ENCODE measurements at places on chromosomes 2 and 18. TPM values are rescaled to one million over a fixed set of nuclear protein-coding genes. Genes with fewer than 3 reads are reported as not detected.

- H3K36me3 ChIP-seq, result no peaks in the 10 kb centered on the region
- H3K4me3 ChIP-seq, result no peak overlapping the region
- DNase-seq, result no peak
- no peaks in the 10 kb centered on the region for H3K27me3 ChIP-seq
- no peak overlapping the region for H3K27ac ChIP-seq
- no peaks in the 10 kb centered on the region for H3K4me1 ChIP-seq
These were observed 81.9 kb downstream of the MEP1B start for GRCh38 chr18:32271672-32272208.

GRCh38 chr2:56287974-56288373 is 104.2 kb downstream of the CCDC85A start:
- no peaks in the 10 kb centered on the region for H3K4me1 ChIP-seq
- DNase-seq, result no peak
- H3K27me3 ChIP-seq, result no peaks in the 10 kb centered on the region
- H3K36me3 ChIP-seq, result no peaks in the 10 kb centered on the region
- H3K4me3 ChIP-seq, result no peak overlapping the region
- H3K27ac ChIP-seq, result no peak overlapping the region

DNA sequence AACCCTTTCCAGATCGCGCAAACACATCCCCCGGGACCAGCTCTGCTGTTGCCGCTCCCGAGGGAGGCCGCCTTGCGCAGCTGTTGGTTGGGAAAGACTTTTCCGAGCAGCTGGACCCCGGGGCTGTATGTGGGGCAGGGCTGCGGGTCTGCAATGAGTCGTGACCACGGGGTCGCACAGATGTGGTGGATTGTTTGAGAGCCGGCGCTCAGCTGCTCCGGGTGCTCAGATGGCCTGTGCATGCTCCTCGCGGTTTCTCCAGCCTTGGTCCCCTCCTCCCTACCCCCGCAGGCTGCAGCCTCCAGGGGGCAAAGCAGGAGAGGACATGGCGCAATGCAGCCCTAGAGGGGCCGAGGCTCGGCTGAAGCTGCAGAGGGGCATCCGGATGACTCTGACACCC is 105.2 kb upstream of the OTOS start:
- no peaks in the 10 kb centered on the region for H3K4me1 ChIP-seq
- no peak overlapping the region for H3K4me3 ChIP-seq
- no peak for DNase-seq
- no peak overlapping the region for H3K27ac ChIP-seq

- no peaks in the 10 kb centered on the region for H3K4me1 ChIP-seq
- no peaks in the 10 kb centered on the region for H3K27me3 ChIP-seq
- no peak overlapping the region for H3K4me3 ChIP-seq
- H3K36me3 ChIP-seq, result no peaks in the 10 kb centered on the region
- DNase-seq, result no peak
These were observed 13.1 kb downstream of the CTLA4 start for GRCh38 chr2:203880557-203881125.

GRCh38 chr2:162579986-162580385 is 236.1 kb downstream of the GCA start:
- H3K27me3 ChIP-seq, result no peaks in the 10 kb centered on the region
- no peaks in the 10 kb centered on the region for H3K36me3 ChIP-seq

DNA sequence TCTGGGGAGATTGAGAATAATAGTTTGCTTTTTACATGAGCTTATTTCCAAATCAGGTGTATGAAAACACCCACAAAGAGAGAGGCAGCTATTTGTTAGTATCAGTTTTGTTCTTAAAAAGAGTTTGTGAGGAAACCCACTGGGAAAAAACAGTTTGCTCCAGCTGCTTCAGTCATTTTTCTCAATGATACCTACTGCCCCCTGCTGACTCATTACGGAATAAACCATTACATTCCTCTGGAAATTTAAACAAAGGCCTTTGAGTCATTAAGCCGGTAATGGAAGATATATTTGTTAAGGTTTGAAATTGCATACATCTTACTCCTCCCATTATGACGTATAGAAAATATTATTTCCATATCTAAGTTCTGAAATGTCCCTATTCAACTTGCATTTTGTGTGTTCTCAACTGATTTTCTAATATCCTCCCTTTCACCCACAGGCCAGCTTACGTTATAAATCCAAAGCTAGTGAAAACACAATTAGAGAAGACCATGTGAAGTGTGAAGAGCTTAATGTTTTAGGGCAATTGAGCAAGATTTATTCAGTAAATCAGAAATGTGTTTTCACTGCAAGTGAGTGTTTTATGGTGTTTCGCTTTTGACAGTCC is 761.6 kb downstream of the DSC3 start:
- no peak overlapping the region for H3K4me3 ChIP-seq
- DNase-seq, result no peak
- H3K27me3 ChIP-seq, result no peaks in the 10 kb centered on the region
- no peaks in the 10 kb centered on the region for H3K4me1 ChIP-seq

DNA sequence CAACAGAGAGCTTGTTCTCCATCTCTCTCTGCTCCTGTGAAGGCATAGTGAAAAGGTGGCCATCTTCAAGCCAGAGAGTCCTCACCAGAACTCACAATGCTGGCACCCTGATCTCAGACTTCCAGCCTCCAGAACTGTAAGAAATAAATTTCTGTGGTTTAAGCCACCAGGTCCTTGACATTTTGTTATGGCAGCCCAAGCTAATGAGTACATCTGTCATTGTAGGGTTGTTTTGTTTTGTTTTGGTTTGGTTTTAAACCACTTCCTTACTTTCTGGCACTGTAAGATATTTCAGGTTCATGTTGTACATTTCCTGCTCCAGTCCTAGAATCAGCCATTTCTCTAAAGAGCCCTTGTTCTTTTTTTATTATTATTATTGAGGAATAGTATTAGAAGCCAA is 171.2 kb downstream of the CPS1 start:
- no peaks in the 10 kb centered on the region for H3K36me3 ChIP-seq
- H3K27me3 ChIP-seq, result no peaks in the 10 kb centered on the region
- no peaks in the 10 kb centered on the region for H3K4me1 ChIP-seq

- no peak overlapping the region for H3K27ac ChIP-seq
- H3K36me3 ChIP-seq, result no peaks in the 10 kb centered on the region
- no peak for DNase-seq
These were observed 143.4 kb downstream of the RBM43 start for GRCh38 chr2:151118269-151118668.

- peak; percentile 73 for DNase-seq
- no peaks in the 10 kb centered on the region for H3K36me3 ChIP-seq
- peaks cover 40% of the 10 kb centered on the region for H3K4me1 ChIP-seq
- H3K27ac ChIP-seq, result peak overlapping the region; percentile 61
- H3K27me3 ChIP-seq, result no peaks in the 10 kb centered on the region
These were observed 61.3 kb downstream of the PMAIP1 start for GRCh38 chr18:59961070-59961469.

CXCR1 gene
- 0.12 TPM for total RNA-seq

MOGAT1 gene
- total RNA-seq, result not detected

GAL3ST2 gene
- total RNA-seq, result not detected

TUBA3E gene
- not detected for total RNA-seq

ADAM23 gene
- 1.7 TPM for total RNA-seq

ARHGEF4 gene
- 2.1 TPM for total RNA-seq
